Activated CD8-positive, alpha-beta memory T cell treated with anti-CD3 and anti-CD28 coated beads for 1 hour (primary cell): ENCODE measurements at places on chromosomes 3 and 15.
A peak's percentile ranks its signal among the peaks of the same experiment; 100 is the strongest.

- no peak for DNase-seq
Measured at GRCh38 chr3:148379763-148380382, 317.8 kb upstream of the AGTR1 start.

- DNase-seq, result peak; percentile 67
Measured at GRCh38 chr3:118884748-118885206, 149.9 kb downstream of the IGSF11 start.

GRCh38 chr3:37787153-37787867 lies 74.4 kb upstream of the CTDSPL start:
- no peak for DNase-seq

- no peak for DNase-seq
Measured at GRCh38 chr3:98646680-98647079, 53.3 kb upstream of the CPOX start.

- no peak for DNase-seq
Measured at GRCh38 chr3:58567251-58567515, 10.0 kb downstream of the FAM107A start.

DNA sequence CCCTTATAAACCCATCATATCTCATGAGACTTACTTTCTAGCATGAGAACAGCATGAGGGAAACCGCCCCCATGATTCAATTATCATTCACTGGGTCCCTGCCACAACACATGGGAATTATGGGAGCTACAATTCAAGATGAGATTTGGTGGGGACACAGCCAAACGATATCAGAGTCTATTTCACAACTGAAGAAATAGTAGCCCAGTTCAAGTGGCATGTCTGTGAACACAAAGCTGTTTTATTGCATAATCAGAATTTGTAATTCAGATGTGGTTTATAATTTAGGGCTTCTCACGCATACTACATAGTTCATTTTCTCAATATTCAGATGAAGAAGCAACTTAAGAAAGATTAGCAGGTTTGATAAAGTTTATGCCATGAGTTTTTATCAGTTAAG lies 1188.0 kb upstream of the ALCAM start:
- no peak for DNase-seq

- no peak for DNase-seq
Measured at GRCh38 chr3:172938788-172939187, 188.3 kb downstream of the ECT2 start.

- no peak for DNase-seq
Measured at GRCh38 chr3:119352863-119353527, 58.8 kb downstream of the ARHGAP31 start.

DNA sequence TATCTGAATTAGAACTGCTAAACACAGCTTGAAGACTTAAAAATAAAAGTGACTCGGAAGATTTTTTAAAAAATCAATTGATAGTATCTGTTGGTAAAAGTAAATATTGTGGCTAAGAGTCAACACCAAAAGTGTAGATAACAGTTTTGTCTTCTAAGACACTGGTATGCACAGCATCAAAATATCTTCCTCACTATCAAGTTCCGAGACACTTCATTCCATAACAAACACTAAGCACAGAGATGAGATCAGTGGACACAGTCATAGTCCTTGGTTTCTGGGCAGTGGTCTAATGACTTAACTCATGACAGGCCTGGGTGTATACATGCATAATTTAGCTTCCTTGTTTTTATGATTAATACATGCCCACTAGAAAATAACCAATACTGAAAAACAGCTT lies 63.2 kb downstream of the PXYLP1 start:
- no peak for DNase-seq

- DNase-seq, result no peak
Measured at GRCh38 chr15:61811952-61812351, 248.3 kb downstream of the VPS13C start.

DNA sequence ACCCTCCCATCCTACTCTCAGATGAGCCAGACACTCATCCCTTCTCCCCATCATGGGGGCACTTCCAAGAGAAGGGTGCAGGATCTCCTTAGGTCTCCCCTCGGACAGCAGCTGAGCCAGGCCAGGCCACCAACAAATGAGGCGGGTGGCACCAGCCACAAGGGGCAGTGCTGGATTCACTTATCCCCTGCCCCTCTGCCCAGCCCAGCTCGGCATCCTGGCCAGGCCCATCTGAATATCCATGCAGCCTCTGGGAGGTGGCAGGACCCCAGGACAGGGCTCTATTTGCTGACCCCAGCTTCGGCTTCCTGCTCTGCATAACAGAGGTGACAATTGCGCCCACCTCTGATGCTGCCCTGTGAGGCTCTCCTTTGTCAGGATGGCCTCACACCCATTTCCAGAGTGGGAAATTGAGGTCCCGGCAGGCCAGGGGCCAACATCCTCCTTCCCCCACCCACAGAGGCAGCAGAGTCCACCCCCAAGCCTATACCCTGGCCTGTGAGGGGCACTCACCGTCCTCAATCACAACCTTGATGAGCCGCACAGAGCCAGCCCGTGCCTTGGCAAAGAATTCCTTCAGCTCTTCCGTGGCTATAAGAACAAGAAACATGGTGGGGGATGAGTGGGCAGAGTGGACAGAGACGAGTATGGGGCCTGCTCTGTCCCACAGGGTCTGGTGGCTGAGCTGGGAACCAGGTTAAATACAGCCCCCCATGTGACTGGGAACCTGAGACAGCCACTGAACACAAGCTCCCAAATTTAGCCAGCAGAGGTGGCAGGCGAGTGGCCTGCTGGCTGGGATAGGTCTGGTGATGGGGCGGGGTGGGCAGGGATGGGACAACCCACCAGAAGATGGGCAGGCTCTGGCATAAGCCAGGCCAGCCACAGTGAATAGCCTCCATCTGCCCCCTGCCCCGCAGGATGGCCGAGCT lies 4.2 kb downstream of the TWF2 start:
- no peak for DNase-seq

DNA sequence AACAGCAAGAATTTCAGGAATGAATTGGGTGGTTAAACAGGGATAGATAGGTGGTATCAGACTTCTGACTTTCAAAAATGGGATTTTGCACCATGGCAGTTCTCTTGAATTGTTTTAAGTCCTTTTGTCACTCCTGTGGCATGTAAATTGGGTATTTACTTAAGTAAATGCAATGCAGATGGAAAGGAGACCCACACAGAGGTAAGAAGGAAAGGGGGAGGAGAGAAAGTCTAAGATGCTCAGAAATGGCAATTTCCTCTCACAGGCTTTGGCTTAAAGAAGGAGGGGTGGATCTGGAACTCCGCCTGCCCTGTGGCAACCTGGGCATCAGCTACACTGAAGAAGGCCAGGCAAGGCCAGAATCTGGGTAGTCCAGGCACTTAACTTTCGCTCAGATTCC lies 197.1 kb upstream of the UBE2E1 start:
- DNase-seq, result no peak

- DNase-seq, result no peak
Measured at GRCh38 chr15:89179966-89180875, 41.2 kb downstream of the RLBP1 start.

GRCh38 chr3:141547791-141548190 lies 61.0 kb downstream of the RASA2 start:
- DNase-seq, result no peak

- no peak for DNase-seq
Measured at GRCh38 chr3:134775831-134776230, 19.2 kb upstream of the EPHB1 start.

- no peak for DNase-seq
Measured at GRCh38 chr15:37765786-37766185, 168.7 kb upstream of the TMCO5A start.

DNA sequence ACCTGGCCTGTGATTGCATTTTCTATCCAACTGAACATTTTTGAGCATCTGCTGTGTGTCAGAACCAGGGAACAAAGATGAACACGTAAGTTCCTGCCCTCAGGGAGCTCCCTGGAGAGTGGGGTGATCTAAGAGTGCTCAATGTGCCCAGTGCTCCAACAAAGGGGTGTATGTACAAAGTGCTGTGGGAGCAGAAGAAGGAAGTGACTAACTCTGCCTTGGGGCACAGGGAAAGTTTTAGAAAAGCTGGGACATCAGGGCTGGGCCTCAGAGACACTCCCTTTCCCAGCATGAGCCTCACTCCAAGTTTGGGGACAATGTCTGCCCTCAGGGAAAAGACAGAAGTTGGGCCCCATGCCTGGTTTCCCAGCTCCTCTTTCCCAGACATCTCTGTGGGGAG lies 27.6 kb upstream of the BNC1 start:
- DNase-seq, result no peak

DNA sequence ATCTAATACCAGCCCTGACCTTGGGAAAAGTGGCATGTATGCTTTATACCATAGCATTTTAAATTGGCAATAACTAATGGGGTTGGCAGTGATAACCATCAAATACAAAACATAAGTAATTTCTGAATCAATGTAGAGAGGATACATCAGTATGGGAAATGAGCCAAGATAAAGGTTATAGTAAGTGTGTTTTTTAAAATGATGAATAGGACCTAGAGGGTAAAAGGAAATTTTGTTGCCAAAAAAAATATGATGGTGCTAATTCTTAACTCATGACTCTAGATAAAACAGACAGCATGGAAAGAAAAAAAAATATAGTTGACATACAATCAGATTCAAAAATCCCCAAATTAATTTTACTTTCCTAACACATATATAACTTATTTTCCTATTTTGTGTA lies 75.4 kb upstream of the ROBO1 start:
- DNase-seq, result no peak

- no peak for DNase-seq
Measured at GRCh38 chr3:152269831-152270734, 1.4 kb downstream of the MBNL1 start.

DNA sequence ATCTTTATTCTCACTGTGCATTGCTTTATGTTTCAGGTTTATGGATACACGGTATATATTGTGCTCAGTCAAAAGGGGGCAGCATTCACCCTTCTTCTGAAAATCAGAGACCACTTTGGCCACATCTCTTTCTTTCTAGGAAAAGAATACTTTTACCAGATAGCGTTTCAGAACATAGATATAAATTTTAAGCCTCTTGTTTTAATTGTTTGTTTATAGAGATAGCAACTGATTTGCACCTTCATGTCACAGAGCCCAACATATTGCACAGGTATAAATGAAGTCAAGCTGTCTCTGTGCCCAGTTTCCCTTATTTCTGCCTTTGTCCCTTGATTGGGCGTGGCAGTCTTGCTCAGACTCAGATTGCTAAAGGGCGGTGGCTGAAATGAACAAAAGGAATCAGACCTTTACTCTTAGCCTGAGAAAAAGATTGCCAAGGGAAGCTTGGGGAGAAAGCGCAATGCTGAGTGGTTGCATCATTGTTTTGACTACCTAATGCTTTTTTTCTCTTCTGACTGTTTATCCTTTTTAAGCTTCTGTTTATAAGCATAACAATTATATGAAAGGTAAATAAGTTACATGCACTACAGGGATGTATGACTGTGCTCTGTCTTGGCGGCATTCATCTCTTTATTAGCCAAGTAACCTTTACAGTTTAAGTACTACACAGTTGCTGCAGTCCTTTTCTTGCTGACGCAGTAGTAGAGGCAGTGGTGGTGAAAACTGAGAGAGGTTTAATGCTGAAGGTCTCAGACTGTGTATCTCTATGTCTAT lies 70.8 kb upstream of the ZBTB20 start:
- DNase-seq, result no peak

- no peak for DNase-seq
Measured at GRCh38 chr15:62075595-62076277, 9.0 kb downstream of the C2CD4A start.

DNA sequence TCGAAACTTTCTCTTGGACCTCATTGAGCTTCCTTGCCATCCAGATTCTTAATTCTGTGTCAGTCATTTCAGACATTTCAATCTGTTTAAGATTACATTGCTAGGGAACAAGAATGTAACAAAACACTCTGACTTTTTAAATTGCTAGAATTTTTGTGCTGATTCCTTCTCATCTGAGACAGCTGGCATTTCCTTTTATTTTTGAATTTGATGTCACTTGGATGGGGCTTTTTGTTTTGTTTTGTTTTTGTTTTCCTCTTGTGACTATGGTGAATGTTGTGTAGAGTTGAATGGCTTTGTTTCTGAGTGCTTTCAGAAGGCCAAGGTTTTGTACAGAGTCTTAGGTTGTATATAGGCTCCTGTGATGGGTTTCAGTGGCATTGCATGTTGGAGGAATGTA lies 1129.3 kb downstream of the NAALADL2 start:
- DNase-seq, result no peak

- DNase-seq, result no peak
Measured at GRCh38 chr3:39255503-39256325, 24.1 kb downstream of the CX3CR1 start.

DNA sequence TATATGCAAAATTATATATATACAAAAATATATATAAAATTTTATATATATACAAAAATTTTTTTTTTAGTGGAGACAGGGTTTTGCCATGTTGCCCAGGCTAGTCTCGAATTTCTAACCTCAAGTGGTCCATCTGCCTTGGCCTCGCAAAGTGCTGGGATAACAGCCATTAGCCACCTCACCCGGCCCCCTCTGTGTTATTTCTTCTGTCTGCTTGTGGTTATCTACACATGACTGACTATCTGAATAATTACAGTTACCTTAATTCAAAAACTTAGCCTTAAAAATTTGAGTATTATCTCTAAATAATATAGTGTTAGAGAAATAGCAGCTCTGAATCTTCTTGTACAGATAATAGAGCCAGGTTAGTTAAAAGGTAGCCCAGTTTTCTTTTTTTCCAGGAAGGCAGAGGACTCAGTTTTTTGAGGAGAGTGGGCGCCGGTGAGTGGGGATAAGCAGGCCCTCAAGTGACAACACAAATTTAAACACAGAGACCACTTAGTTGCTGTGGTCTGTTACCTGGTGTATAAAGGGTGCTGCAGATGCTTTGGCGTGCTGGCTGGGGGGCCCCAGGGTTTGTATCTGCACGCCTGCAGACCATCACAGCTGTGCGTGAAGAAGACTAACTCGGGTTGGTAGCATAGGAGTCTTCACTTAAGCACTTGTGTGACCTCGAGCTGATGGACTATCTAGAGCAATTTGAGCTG lies 83.7 kb downstream of the TRAK1 start:
- DNase-seq, result no peak

DNA sequence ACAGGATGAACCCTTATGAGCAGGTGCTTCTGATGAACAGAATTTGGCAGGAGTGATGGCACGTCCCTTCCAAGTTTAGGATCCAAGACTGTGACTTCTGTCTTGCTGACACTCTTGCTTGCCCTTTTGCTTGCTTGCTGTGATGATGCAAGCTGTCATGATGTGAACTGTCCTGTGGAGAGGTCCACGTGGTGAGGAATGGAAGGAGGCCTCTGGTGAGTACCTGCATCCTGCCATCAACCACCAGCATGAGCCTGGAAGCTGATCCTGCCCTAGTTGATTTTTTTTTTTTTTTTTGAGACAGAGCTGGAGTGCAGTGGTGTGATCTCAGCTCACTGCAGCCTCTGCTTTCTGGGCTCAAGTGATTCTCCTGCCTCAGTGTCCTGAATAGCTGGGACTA lies 45.5 kb downstream of the EDEM1 start:
- no peak for DNase-seq

GRCh38 chr3:125220183-125220582 lies 7.6 kb upstream of the SLC12A8 start:
- no peak for DNase-seq

- no peak for DNase-seq
Measured at GRCh38 chr15:22265056-22265945, 185.0 kb downstream of the OR4M2 start.

GRCh38 chr3:36591959-36592358 lies 172.4 kb downstream of the DCLK3 start:
- no peak for DNase-seq

GRCh38 chr15:79357566-79357965 lies 46.7 kb downstream of the TMED3 start:
- DNase-seq, result no peak
